Skeletal muscle tissue (tissue), 5 donors: ENCODE measurements at places on chromosomes 7 and 10. TPM values are rescaled to one million over a fixed set of nuclear protein-coding genes. Genes with fewer than 3 reads are reported as not detected.

The EGFR gene
- total RNA-seq: 17.7 TPM

The GIMAP7 gene
- total RNA-seq: 4.2 TPM

The ACSL5 gene
- 4.2 TPM for total RNA-seq

The MBL2 gene
- total RNA-seq: not detected

The ABCB8 gene
- 15.7 TPM for total RNA-seq

The RBM48 gene
- total RNA-seq: 11.0 TPM

The MKI67 gene
- total RNA-seq: 6.3 TPM

The TUBB8 gene
- not detected for total RNA-seq

The DLD gene
- 69.4 TPM for total RNA-seq

The KNDC1 gene
- total RNA-seq: 0.52 TPM

The RBP3 gene
- total RNA-seq: not detected

The ANKRD26 gene
- 13.6 TPM for total RNA-seq

The PIK3AP1 gene
- total RNA-seq: 6.3 TPM

The GNB2 gene
- 48.5 TPM for total RNA-seq
